ENCODE measurements at places on chromosomes 3 and 15. TPM values are rescaled to one million over a fixed set of nuclear protein-coding genes. Genes with fewer than 3 reads are reported as not detected.

- no peak for DNase-seq
Measured at GRCh38 chr3:76063019-76063418, 277.7 kb upstream of the ZNF717 start.

DNA sequence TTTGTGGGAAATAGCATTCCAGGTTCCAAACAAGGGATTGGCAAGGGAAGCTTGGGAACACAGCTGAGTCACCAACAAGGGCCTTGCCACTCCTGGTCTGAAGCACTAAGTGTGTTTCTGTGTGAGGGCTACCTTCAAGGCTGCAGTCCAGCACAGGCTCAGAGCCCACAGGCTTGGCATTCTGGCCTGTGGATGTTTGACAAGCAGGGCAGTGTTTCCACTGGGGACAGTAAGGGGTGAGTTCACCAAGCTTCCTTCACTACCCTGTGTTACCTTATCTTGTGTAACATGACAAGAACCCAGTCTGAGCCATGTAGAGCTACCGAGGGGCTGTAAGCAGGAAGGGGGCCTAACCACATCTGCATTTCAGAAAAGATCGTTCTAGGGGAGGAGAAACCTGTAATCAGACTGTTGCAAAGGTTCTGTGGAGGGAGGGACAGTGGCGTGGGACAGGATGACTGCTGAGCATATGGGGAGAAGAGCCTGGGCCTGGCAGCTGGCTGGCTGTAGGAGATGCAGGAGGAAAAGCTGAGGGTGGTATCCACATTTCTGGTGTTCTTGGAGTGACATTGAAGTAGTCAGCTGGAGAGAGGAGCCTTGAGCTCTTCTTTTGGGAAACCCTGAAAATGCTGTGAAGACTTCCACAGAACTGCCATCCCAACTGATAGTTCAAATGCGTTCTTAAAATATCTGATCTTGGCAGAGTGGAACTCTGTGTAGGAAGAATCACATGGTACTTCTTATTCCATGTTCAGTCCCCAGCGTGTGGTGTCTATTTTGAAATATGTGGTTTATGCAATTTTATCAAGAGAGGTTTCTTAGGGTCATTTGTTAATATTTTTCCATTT is 61.3 kb downstream of the CTDSPL start:
- no peak for DNase-seq

DNA sequence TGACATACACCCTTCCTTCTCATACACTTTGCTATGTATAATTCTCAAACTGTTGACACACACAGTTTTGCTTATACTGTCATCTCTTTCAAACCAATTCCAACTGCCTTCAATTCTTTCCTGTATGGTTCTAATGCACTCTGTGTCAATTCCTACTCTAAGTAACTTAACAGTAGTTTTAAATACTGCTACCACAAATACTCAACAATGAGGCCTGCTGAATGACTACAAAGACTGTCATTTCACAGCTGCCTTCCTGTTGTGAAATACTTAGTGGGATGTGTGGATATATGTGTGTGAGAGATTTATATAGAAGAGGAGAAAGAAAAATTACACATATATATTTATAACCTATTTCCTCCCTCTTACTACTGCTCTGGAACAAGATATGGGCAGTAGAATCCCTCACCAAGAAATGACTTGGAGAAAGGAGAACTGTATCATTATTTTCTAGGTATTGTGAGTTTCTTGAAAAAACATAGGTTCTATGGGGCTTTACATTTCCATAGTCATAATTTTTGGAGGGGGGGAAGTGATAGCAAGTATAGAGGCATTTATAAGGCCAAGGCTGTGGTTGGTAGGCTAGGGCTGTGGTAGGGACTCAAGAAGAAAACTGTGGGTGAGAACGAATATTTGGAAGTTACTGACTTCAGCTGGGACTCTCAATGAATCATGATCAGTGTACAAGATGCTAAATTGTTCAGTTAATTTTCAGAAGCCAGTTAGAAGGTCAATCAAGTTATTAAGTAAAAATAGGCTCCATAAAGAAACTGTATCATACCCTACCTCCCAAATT is 88.7 kb downstream of the ANKRD28 start:
- DNase-seq = no peak

DNA sequence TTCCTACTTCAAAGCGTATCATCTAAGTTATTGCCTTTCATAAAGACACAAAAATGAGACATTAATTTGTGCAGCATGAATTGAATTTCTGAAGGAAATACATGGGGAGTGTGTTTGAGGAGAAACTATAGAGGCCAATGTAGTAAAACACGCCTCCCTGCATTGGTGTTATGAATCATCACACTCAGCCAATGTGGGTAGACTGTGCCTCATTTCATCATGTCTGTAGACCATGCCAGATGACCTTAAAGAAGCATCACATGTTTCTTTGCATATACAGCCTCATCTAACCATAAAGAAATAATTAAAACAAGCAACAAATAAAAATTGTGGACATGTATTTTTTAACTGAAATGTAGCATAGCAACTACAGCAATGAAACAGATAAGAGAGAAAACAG is 486.0 kb upstream of the ADAMTS9 start:
- DNase-seq = no peak

DNA sequence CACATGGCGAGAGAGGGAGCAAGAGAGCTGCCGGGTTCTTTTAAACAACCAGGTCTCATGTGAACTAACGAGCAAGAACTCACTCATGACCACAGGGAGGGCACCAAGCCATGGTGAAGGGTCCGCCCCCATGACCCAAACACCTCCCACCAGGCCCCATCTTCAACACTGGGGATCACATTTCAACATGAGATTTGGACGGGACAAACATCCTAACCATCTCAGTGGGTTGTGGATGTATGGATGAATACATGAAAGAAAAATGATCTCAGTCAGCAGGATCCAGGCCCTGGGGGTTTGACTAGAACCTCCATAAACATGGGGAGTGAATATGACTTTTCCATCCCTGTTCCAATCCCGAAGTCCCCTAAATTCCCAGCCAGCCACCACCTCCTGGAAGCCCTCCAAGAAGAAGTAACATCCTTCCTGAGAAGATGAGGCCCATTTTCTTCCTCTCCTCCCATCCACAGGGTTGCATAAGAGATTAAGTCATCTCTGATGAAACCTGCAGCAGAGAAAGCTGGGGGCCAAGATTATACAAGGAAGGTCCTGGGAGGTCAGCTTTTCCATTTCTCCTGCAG is 9.5 kb downstream of the CAV3 start:
- no peak for DNase-seq

DNA sequence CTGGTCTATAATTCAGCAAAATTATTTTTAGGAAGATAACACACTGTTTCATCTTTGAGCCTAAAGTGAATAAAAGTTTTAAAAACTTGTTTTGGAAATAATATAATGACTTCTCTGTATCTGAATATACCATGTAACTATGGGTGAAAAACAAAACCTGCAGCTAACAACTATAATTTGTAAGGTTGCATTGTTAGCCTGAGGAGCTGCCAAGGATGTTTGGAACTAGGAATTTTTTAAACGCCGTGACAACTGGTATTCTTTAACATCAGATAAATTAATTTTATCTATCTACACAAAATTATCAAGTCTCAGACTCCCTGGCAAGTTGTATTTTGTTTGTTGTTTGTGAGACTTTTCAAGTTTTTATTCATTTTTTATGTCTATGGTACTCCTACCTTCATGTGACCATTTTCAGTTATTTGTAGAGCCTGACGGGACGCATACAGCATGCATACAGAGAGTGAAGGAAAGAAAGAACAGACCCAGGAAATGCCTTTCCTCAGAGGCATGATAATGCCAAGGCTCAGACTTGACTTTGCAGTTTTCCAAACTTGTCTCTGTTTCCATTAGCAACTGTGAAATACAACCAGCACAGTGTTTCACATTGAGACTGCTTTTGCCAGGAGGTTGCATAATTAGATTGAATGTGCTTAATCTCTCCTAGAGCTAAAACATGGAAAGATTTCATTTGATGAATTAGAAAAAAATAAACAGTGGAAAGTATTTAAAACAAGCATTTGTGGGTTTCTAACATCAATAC is 60.8 kb upstream of the ARHGEF26 start:
- no peak for DNase-seq

ADAMTS9 gene
- total RNA-seq = 0.05 TPM

Data from Panc1 (cell line).